Muscle of arm (tissue), 14 donors: ENCODE measurements at places on chromosomes 7 and 10. TPM values are rescaled to one million over a fixed set of nuclear protein-coding genes. Genes with fewer than 3 reads are reported as not detected.

- DNase-seq = no peak
These were observed 40.1 kb upstream of the ZNF273 start for GRCh38 chr7:64863021-64863420.

GRCh38 chr10:77041636-77042258 lies 595.9 kb downstream of the KCNMA1 start:
- DNase-seq = no peak

- DNase-seq = no peak
These were observed 179.6 kb downstream of the CELF2 start for GRCh38 chr10:11197266-11197712.

- peak; percentile 77 for DNase-seq
These were observed 739.7 kb downstream of the PARD3 start for GRCh38 chr10:34075254-34075926.

- no peak for DNase-seq
These were observed 177.7 kb downstream of the GNAT3 start for GRCh38 chr7:80334196-80334595.

- DNase-seq = no peak
These were observed 5.9 kb downstream of the PLOD3 start for GRCh38 chr7:101211501-101211900.

DNA sequence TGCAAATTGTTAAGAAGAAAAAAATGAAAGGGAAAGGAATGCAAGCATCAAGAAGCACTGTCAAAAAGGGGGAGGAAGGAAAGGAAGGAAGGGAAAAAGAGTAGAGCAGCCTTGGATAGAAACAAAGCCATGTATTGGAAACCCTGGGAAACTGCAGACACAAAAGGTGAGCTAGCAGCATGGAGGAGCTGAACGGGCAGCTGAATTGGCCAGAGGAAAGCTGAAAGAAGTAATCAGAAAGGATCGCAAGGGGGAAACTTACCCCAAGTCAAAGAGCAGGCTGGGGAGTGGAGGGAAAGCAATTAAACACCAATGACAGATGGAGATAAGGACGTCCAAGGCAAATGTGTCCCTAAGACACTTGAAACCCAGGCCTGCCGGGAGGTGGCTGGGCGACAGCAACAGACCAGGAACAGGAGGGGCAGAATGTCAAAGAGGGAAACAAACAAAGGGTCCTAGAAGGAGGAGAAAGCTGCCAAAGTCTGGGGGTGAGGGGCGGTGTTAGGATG lies 93.8 kb upstream of the SVIL start:
- no peak for DNase-seq

GRCh38 chr7:42292991-42293521 lies 56.0 kb upstream of the GLI3 start:
- no peak for DNase-seq

GRCh38 chr7:91514591-91514990 lies 250.4 kb downstream of the FZD1 start:
- no peak for DNase-seq

DNA sequence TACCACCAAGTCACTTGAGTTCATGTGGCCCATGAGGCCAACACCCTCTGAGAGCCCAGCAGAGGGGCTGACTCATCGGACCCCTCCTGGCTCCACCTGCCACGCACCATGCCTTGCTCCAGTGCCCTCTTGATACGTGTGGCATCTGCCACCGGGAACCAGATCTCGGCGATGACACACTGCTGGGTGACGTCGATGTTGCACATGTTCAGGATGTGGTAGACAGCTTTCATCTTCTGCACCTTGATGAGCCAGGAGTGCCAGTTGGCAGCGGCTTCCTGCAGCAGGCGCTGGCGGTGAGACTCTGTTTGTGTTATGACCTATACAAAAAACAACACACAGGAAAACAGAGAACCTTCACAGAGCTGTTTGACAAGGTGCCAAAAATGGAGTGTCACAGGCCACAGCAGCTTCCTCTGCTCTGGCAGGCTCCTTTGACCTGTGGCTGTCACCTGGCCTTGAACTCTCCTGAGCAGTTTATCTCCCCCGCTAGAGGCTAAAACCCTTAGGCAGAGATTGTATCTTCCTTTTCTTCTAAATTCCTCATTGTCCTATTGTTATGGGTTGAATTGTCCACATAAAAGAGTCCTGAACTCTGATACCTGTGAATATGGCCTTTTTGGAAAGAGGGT lies 45.2 kb upstream of the TMEM213 start:
- no peak for DNase-seq

DNA sequence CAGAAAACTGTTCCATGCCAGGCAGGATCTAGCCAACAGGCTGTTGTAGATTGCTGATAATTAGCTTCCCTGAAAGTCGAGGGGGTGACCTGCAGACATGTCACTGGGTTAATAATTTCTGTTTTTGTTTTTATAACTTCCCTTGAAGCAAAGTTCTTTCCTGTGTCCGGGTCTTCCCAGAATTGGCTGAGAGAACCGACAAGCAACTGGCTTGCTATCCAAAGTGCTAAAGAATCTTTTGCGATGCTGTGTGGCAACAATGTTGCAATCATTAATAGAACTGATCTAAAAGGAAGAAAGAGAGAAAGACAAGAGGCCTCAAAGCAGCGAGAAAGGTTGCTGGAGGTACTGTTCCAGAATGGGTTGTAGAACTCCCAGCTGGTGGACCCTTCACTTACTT lies 132.1 kb upstream of the DPP6 start:
- no peak for DNase-seq

DNA sequence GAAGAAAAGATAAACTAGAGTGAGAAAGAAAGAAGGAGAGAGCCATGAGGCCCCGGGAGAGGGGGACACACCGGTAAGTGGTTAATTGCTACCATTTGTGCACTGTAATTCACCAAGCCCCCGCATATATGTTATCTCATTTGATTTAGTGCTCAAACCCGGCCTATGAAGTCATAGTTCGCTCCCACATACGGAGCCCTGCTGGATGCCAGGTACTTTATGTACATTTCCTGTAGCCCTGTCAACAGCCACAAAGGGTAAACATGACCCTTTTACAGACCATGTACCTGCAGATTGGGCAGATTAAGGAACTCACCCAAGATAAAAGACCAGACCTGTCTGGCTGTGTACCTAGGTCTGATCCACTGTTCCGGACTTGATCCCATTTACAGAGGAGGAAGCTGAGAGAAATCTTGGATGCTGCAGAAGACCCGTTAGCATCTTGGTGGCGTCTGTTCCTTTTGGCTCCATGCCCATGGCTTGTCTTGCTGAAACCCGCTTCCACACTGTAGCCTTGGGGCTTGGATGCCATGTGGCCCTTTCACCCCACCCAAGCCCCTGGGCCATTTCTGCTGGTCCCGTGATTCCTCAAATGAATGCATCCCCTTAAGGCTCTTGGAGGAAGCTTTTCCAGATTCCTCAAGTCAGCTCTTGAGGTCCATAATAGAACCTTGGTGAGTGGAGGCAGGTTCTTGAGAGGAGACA lies 32.3 kb downstream of the FAM241B start:
- no peak for DNase-seq

GRCh38 chr10:117550076-117550475 lies 7.5 kb downstream of the EMX2 start:
- no peak for DNase-seq

DNA sequence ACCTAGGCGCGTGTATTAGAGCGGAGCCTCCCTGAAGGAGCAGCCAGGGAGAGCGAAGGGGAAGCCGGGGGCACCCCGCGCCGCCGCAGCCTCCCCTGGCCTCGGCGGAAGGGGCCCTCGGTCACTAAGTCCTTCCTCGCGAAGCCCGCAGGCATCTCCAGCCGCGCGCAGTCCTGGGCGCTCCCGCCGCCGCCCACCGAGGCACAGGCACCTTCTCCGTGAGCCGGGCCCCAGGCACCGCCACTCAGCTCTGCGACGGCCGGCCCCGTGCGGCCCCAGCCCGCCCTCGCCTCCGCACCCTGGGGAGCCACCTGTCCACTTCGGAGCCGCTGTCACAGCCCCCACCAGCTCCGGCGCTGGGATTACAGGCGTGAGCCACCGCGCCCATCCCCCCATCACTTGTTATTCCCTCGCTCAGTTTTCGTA lies 80.8 kb downstream of the ZNF467 start:
- no peak for DNase-seq

DNA sequence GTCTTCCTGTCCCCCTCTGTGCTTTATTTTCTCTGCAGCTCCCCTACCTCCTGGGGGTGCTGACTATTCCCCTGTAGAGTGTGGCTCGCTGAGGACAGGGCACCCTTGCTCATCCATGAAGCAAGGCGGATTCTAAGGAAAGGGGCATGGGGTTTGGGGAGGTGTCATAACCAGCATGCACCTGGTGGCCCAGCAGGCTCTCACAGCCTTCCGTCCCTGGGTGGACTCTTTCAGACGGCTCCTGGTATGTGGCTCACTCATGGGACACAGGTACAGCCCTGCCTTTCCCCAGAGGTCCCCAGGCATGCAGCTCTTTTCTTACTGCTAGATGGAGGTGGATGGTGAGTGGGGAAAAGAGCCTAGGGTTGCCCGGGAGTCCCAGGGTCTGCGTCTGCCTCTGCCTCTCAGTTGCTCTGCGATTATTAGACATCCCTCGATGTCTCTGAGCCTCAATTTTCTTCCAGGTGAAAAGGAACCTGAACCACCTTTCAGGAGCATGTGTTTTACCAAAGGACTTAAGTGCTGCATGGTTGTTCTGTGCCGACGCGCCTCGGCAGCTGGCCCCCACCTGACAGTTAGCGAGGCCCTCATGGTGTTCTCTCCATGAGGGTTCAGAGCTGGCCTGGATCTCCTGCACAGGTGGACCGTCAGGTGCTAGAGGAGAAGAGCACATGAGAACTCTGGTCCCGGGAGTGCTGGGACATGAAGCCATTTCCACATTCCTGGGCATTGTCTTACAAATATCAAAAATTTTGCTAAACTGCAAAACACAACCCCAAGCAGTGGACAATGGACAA lies 172.5 kb upstream of the SHH start:
- no peak for DNase-seq

DNA sequence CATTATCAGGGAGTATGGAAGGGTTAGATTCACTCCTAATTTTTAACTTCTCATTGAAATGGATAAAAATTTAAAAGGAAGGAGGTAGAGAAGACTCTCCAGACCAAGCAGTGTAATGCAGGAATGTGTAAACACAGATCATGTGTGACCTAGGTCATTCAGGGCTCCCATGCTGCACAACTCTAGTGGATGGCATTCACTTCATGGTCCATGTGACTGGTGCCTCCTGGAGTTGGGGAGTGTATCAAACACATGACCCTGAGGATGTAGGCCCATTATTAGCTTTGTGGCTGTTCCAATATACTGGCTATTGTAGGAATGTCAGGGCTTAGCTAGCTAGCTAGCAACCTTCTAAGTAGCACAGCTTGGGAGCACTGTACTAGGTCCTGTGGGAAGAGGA lies 109.9 kb downstream of the SLC25A13 start:
- DNase-seq = no peak

DNA sequence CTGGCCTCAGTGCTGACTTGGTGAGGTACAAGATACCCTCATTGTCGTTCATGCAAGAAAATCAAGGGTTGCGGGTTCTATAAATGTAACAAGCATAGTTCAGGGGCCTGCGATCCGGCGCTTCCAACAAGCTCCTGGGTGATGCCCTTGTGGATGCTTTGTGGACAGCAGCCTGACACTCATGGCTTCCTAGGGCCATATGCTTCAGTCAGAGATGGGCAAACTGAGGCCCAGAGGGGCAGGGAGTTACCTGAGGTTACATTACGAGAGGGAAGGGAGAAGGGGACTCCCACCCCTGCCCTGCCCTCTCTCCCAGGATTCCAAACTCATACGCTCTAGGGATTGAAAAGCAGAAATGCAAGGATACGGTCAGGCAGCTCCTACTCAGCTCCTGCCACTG lies 296.3 kb upstream of the ZMIZ1 start:
- no peak for DNase-seq

DNA sequence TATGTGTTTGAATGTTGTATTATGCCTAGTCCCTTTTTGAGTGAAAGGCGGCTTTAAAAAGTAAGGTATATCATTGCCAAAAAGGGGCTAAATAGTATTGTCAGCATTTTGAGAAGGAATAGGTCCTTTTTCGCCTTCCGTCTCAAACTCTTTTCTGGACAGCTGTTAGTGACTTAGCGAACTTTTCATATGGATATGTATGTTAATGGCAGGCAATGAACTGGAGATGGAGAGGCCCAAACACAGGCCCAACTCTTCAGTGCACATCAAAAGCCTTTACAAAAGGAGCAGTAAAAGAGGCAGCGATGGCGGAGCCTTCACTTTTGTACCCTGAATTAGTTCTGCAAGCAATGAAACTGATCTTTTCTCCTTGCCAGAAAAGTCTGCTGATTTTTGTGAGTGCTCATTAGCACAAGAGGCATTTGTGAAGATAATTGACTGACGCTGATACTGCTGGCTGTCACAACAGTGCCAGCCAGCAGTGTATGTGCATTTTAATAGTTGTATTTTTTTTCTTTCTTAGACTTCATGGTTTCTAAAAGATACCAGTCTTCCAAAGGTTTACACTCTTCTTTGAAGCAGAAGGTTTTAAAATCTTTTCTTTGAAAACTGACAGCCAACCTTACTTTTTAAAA lies 243.7 kb upstream of the SP8 start:
- DNase-seq = no peak

- DNase-seq = no peak
These were observed 103.1 kb downstream of the SLC16A9 start for GRCh38 chr10:59606551-59606961.

DNA sequence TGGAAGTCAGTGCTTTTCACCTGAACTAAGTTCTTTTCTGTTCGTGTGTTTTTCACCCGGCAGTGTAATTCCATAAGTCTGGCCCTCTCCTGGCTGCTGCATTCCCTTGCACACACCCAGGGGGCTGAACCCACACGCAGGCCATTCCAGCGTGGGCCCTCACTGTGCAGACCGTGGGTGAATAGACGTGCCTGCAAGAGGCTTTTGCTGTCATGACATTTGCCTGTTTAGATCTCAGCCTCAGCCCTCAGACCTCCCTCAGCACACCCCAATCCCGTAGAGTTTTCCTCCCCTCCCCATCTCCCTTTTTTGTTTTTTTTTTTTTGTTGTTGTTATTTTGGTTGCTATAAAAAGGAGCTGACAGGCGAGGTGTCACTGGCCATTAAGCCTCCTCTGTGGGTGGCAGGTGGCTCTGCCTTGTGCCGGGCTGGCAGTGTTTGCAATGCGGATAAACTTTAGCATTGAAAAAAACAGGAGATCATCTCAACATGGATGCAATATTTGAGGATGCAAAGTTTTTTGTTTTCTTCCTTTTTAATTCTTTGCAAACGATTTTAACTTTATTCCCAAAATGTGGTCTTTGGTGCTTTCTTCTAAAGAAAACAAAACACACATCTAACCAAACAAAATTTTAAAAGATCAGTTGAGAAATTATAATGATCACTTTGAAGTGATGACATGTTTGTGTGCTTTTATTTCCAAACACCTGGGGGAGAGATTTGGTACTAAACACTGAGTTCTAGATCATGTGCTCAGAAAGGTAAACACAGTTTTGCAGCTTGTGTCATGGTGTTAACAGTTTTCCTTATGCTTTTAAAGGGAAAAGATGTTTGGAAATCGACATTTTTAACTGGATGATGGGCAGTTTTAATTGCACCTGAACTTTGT lies 58.8 kb downstream of the WDR37 start:
- DNase-seq = no peak

The DOCK1 gene
- polyA plus RNA-seq = 29.1 TPM

The PSD gene
- polyA plus RNA-seq = not detected

The HDAC9 gene
- polyA plus RNA-seq = not detected

The RADIL gene
- 4.3 TPM for polyA plus RNA-seq

The KDM7A gene
- 9.4 TPM for polyA plus RNA-seq

The MINDY4 gene
- 6.4 TPM for polyA plus RNA-seq

The PURB gene
- polyA plus RNA-seq = 31.0 TPM

The UFSP1 gene
- polyA plus RNA-seq = 2.4 TPM
